ENCODE measurements at places on chromosomes 2 and 18.

DNA sequence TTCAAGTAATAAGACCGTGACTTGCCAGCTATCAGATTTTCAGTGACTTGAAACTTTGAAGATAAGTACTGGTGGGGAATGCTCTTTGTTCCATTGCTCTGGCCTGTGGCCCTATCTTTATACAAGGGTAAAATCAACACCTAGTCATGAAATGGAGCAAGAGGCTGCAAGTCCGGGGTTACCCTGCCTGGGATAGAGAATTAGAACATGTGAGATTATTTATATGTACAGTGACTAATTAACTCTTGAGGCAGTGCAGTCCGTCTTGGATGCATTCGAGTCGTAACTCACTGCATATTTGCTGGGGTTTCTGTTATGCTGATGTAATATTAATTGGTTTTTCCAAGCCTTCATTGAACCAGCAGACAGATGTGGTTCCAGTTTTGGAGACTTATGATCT lies 105.8 kb upstream of the LYPD6 start:
- DNase-seq = no peak

- DNase-seq = no peak
These were observed 420.3 kb upstream of the POU3F3 start for GRCh38 chr2:104433657-104434056.

DNA sequence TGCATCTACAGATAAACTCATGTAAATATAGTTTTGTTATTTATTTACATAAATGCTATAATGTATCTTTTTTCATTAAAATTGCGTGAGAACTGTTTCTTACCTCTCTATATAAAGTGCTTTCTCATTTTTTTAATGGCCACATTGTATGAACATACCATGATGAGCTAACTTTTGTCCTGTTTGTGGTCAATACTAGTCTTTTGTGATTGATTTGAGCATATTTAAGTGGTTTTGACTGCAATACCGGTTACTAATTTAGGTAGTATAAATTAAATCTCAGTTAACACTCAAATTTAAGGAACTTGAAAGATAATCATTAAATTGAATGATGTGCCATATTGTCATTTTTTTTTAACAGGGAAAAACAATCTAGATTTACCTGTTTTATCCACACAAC lies 108.2 kb downstream of the HAUS1 start:
- DNase-seq = no peak

DNA sequence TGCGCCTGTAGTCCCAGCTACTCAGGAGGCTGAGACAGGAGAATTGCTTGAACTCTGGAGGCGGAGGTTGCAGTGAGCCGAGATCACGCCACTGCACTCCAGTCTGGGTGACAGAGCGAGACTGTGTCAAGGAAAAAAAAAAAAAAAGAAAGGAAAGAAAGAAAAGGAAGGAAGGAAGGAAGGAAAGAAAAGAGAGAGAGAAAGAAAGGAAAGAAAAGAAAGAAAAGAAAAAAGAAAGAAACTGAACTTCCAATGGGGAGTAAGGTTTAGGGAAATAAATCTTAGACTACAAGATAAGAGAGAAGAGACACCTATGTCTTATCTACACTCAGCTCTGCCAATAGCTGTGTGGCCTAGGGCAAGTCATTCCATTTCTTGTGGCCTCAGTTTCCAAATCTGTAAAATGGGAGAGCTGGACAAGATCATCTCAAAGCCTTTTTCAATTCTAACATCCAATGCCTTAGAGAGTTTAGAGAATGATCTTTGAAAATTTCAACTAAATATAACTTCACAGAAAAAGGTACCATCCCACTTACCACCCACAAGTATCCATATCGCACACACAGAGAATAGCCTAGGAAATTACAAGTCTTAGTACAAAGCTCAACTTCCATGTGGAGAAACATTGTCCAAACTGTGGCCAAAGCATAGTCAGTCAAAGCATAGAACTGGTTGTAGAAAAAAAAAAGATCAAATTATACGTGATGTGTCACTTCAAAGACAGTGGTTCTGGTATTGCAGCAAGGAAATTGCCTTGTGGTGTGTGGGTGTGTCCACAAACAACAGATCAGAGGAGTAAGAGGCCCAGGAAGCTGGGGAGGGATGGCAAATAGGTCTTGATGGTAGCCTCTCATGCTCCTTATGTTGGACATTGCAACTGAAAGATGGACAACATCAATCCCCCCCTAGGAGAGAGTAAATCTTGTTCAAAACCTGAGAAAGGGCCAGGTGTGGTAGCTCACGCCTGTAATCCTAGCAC lies 42.4 kb downstream of the SLC14A2 start:
- DNase-seq = peak; percentile 77

DNA sequence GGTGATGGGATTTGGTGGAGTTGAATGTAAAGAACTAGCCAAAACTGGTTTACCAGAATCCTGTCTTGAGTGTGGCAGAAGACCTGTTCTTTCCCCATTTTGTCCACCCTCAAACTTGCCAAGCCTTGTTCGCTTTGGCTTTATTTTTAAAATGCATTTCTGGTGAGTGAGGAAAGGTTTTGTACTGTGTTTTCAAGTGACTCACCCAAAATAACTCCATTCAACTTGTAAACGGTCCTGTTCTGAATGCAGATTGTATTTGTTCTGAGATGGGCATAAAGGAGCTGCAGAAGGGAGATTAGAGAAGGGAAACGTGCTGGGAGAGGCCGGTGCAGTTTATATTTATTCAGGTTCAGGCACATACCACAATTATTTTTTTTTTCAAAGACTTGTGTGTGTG lies 5.3 kb upstream of the ITPRID2 start:
- no peak for DNase-seq

DNA sequence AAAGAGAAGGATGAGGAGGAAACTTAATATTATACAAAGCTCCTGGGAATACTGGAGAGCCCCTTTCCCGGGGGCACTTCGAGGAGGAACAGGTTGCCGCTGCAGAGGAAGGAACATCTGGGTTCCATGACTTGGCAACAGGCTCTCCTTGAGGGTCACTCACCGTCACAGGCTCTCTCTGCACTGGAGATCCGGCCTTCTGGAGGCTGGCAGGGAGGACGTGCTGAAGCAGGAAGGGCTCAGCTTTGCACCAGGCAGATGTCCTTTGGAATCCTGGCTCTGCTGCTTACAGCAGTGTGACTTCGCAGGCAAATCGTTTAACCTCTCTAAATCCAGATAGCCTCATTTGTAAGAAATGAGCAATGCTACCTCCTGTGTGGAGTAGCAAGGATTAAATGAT lies 2.9 kb upstream of the DPYSL5 start:
- no peak for DNase-seq

DNA sequence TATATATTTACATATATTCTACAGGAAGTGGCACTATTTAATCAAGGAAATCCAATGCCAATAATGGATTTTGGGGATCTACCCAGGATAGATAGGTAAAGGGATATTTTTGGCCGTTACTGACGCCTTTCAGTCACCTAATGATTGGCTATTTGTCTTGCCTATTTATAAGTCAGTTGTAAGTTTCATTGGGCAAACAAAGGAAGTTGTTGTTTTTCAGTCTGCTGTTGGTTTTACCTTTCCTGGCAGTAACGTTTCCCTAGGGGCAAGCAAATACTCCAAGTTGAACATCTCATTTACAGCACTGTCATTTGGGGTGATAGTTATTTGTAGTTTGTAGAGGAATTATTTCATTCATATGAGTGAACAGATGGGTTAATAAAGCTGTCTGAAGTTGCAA lies 17.0 kb upstream of the LANCL1 start:
- DNase-seq = no peak

DNA sequence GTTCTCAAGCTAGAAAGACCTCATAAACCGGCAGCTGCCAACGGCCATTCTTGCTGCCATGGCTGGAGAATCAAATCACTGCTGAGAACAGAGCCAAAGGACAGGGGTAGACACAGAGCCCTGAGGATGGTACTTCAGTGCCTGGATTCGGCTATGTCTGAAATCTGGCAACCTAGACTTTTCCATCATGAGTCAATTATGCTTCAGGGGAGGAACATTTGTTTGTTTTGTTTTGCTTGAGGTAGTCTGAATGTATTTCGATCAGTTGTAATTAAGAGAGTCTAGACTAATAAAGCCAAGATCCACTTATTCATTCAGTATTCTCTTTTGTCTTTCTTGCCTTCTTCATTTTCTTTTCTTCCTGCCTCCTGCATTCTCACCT lies 122.8 kb upstream of the SH3BP4 start:
- DNase-seq = no peak

GRCh38 chr2:11996618-11997017 lies 250.2 kb downstream of the LPIN1 start:
- peak; percentile 78 for DNase-seq

DNA sequence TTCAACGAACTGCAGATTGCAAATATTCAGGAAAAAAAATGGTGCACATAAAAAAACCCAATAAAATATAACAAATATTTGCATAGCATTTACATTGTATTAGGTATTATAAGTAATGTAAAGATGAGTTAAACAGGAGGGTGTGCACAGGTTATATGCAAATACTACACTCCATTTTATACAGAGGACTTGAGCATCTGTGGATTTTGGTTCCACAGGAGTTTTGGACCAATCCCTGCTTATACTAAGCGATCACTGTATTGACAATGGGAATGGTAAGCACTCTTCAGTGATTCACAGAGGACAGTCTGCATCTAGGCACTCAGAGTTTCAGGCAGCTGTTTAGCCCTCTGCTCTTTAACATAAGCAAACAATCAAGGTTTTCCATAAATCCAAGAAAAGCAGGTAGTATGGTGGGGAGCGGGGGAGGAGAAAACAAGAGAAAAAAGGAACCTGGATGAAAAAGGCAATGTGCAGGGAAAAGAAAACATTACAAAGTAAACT lies 206.0 kb upstream of the PARD3B start:
- no peak for DNase-seq

DNA sequence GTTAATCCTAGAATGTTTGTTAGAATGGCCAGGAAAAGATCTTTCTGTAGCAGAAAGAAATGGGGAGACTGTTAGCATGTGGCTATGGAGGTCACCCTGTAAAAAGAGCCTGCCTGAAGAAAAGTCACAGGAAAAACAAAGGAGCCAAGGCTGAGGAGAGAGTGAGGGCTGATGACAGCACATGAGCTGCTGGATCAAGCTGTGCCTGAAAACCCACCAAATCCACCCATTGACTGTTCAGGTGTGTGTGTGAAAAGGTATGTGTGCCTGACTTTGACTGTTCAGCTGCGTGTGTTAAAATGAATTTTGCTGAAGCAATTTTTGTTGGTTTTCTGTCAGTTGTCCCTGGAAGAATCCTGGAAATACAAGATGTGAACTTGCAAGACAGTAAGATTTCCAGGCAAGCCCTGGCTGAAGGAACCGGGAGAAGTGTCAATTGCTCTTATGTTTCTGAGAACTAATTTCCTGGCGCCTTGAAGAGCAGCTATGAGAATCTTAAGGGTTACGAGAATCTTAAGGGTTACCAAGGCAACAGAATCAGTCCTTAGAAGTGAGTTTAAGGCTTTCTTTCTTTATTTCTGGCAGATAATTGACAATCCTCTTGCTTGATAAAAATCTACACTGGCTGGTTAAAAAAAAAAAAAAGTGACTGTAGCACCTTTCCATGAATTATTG lies 73.0 kb upstream of the LGALSL start:
- DNase-seq = no peak

DNA sequence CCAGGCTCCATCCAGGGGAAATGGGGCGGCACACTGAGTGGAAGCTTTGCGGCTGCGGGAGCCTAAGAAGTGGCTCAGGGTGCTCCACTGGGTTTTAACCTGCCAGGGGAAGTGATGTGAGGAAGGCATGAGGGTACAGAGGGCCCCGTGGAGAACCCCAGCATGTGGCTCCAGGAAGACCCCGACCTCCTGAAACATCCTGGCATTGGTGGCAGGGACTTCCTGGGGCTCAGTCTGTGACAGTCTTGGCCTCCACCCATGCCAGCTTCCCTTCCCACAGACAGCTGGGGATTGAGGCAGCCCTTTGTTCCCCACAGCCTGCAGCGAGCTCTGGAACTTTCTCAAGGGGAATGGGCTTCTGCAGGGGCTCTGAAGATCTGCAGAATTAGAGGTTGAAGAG lies 146.6 kb downstream of the TNS1 start:
- DNase-seq = no peak

DNA sequence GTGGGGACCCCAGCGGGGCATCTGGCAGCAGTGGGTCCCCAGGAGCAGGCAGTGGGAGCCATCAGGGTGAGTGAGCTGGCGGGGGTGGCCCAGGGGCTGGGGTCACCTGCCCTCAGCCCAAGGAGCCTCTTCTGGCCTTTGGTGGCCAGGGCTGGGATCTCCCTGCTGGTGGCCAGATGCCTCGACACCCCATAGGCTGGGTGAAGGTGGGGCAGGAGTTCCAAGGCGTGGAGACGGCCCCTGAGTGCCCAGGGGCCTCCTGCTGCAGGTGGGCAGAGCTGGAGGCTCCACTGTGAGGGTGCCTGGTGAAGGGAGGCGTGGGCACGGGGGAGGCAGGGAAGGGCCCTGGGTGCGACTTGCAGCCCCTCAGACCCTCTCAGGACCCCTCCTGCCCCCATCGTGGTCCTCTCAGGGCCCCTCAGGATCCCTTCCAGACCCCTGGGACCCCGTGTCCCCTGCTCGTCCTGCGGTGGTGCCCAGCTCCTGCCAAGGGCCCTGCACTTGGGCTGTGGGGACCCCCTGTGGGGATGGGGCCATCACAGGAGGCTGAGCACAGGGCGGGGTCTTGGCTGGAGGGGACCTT lies 5.0 kb upstream of the GPR35 start:
- no peak for DNase-seq

DNA sequence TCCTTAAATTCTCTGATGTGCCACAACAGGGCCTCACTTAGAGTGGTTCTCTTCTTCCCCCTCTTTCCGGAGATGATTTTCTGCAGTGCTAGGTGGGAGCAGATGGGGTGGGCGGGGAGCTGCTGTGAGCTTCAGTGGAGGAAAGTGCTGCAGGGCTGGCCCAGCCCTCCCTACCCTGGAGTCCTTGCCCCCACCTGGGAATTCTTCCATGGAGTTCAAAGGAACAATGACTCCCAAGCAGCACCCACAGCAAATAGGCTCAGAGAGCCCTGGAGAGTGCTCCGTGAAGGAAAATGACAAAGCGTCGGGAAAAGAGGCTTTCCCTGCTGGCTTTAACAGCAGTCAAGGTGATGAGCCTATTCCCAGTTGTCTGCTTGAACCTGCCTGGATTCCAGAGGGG lies 28.8 kb downstream of the LOXHD1 start:
- DNase-seq = no peak

- no peak for DNase-seq
These were observed 303.1 kb upstream of the EPAS1 start for GRCh38 chr2:45994060-45994459.

DNA sequence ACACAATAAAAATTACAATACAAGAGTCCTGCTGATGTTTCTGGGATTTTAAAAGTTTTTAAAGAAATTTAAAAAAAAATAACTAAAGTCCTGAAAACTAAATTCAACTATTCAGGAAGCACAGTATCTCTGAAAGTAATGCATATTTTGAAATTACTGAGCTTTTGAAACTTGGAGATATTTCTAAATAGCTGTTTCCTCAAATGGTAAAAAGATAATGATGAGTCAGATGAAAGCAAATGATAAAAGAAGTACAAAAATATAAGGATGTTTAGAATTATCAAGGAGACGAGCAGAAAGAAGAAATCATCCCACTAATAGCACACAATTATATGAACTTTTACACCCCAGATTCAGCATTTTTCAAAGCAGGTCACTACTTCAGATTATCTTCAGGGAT lies 90.2 kb upstream of the SLC25A52 start:
- no peak for DNase-seq

All from fibroblast of mammary gland (primary cell).